BJ (cell line): ENCODE measurements at places on chromosomes 11 and 22.

GRCh38 chr11:64090806-64091516 is 55.2 kb downstream of the FLRT1 start:
- no peak for DNase-seq

GRCh38 chr22:31650391-31650790 is 11.6 kb downstream of the PISD start:
- DNase-seq: peak; percentile 61

- no peak for DNase-seq
Measured at GRCh38 chr22:35725521-35725920, 7.8 kb downstream of the APOL5 start.

DNA sequence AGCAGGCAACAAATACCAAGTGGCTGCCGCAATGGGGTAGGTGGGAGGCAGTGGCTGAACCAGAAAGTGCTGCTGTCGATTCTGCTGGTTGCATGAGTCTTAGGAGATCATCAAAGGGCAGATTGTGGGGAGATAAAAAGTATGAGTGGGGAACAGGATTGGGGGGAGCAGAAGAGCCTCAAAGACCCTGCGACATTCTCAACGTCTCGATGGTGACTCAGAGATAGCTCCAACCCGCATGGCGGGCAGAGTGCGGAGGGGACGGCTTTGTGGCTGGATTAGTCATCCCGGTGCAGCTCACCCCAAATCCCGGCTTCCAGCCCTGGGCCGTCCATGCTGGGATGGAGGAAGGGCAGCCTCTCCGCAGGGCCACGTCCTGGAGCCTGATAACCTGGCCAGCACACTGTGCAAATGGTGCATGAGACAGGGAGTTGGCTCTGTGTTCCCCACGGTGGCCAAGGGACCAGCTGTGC is 11.6 kb upstream of the RTN4R start:
- DNase-seq: no peak

DNA sequence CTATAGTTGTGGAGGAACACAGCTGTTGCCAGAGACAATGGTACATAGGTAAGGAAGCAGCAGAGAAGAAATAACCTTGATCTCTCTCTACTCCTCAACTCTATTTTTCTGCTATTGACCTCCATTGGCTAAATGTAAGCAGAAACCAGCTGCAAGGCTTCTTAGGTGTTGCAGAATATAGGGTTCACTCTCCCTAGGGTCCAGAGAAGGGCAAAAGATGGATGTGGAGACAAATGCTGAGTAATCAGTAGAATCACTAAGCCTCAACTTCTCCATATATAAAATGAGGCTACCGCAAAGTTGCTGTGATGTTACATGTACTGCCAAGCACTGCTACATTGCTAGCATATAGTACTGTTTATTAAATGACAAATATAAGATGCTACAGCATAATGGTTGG is 120.6 kb downstream of the PDE3B start:
- DNase-seq: no peak

DNA sequence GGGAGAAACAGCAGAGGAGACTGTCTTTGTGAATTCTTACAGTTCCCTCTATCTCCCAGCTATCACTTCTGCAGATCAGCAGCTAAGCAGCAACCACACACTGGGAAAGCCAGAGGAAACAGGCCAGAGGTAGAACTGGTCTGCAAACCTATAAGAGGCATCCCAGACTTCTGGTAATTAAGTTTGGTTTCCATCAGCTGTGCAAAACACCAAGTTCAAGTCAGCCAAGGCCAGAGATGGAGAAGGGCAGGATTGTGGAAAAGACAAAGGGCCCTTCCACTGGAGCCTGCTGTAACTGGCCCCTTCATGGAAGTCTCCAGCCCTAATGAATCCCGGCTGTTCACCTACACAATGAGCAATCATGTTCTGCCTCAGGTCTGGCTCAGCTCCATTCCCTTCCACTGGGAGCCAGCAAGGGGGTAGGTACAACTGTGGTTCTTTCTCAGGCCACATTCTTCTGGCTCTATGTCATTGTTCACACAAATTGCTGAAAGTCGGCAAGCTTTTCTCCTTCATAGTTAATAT is 4.6 kb upstream of the PAMR1 start:
- peak; percentile 90 for DNase-seq

GRCh38 chr22:25645964-25646363 is 81.5 kb downstream of the GRK3 start:
- DNase-seq: no peak

DNA sequence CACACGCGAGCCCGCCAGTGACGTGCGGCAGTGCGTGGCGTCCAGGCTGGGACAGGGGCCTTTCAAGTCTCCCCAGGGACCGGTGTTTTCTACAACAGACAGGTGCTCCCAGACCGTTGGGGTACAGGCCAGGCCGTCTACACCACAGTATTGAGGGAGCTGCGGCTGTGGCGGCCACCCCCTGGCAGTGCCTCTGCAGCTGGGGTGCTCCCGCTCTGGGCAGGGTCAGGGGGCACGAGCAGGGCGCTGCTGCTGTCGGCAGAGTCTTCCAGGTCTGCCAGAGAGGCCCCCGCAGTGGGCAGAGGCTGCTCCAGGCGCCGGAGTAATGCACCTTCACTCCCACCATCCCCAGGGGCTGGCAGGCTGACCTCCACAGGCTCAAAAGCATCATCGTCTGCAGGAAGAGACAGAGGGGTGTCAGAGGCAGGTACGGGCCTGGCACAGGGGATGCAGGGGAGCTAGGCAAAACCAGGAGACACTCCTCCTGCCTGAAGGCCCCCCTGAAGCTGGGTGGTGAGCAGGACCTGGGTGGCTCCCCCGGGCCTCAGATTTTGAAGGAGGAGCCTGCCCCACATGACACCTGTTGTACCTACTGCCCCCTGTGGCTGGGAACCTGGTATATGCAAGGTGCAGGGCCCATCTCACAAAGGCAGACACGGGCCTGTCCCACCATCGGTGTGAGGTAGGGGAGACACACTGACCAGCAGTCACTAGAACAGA is 83.3 kb downstream of the DGCR2 start:
- DNase-seq: no peak

DNA sequence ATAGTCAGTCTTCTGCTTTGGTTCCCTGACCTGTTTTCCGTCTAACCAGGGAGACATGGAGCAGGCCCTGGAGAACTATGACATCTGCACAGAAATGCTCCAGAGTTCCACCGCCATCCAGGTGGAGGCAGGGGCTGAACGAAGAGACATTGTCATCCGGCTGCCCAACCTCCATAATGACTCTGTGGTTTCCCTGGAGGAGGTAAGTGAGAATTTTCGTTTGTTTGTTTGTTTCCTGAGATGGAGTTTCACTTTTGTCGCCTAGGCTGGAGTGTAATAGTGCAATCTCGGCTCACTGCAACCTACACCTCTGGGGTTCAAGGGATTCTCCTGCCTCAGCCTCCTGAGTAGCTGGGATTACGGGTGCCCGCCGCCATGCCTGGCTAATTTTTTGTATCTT is 52.9 kb downstream of the CABIN1 start:
- no peak for DNase-seq

DNA sequence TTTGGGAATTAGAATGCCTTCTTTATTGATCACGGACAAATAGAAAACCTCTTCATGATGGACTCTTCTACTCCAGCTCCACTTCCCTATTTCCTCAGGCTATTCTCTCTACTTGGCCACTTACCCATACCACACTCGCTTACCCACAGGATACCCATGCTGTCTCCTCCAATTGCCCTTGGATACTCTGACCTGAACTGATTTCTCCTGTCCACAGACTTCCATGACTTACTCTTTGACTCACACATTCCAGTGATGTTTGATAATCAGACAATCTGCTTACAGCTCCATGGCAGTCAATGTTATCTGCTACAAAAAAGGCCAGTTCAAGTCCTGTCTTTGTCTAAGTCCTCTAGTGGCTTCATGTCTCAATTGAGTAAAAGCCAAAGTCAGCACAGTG is 292.0 kb upstream of the CTSC start:
- DNase-seq: no peak

DNA sequence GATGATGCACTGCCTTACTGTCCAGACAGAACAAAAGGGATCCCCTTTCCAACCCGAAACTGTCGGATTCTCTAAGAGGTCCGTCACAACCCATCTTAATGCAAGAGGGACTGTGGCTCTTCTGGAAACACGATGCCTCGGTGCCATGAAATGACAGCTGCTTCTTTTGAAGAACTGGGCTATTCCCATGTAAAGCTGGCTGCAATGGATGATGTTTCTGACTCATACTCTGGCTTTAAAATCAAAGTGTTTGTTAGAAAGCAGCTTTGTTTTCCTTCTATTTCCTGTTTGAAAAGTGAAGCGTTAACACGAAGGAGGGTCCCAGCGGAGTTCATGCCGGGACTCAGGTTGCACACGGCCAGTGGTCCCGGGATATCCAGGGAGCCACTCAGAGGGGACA is 3.1 kb downstream of the TP53AIP1 start:
- no peak for DNase-seq

- DNase-seq: no peak
Measured at GRCh38 chr22:40953471-40953870, 2.3 kb downstream of the RBX1 start.

- no peak for DNase-seq
Measured at GRCh38 chr11:86575208-86575855, 97.1 kb downstream of the ME3 start.

DNA sequence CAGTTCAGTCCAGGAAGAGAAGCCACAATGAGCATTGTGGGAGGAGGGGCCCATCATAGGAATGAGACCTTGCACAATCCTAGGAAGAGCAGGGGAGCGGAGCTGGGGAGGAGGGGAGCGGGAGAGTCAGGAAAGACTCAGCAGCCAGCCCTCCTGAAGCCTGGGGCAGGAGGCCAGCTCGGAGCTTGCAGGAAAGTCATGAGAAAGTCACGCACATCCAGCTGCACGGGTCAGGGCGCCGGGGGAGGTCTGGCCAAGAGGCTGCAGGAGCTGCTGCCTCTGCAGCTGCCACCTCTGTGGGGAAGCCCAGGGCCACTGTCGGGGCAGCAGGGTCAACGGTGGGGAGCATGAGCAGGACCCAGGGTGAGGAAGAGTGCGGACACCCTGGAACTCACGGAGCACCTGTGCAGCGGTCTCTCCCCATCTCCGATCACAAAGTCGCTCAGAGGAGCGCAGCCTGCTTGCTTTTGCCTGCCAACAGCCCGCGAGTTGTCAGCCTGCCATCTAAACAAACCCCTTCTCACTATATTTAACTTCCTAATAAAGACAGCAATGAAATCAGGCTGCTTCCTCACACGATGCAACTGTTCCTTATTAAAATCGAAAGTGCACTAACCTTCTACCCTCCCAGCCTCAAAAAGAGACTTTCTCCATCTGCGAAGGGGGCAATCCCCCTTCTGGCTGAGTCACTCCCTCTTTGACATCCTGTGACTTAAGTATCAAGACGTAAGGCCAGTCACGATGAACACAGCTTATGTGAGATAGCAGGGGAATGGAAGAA is 52.9 kb upstream of the RTL6 start:
- DNase-seq: peak; percentile 78
